NCI-H2107 (cell line): ENCODE measurements at places on chromosomes 7 and 10.

DNA sequence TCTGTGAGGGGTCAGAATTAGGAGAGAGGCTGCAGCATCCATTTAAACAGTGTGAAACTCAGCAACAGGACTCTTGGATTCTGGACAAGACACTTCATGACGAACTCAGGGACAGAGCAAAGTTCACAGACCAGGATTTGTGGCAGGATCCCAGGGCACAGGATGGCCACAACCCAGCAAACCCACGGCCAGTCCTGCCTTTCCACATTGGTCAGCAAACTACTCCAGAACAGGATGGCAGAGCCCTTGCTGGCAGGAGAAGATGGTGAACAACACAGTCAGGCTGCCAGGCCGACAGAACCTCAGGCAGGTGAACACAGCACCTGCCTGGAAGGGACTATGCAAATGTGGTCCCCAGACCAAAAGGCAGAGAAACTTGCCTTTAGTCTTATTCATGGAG is 34.4 kb downstream of the VSTM4 start:
- DNase-seq, result no peak

DNA sequence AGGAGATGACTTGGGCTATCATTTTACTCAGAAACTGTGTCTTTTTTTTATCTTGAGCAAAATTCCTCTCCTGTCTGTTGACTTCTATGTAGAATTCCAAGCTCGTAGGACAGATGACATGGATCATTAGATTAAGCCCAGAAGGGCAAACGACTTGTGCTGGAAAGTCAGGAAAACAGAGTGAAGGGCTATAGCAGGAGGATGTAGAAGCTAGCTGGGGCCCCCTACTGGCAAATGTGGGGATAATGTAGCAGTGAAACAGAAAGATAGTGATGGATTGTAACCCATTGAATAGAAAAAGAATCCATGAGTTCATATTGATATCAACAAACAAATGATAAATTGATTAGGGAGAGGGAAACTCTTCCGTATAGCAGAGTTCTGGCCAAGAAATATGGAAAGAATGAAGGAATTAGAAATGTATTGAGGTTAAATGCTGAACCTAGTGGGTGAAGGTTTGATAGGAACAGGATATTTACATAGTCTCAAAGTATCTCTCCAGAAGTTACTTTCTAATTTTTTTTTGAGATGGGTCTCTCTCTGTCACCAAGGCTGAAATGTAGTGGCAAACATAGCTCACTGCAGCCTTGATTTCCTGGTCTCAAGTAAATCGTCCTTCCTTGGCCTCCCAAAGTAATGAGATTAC is 103.6 kb downstream of the LYZL1 start:
- no peak for DNase-seq

- DNase-seq, result no peak
Measured at GRCh38 chr7:122989577-122989976, 5.9 kb downstream of the TAS2R16 start.

DNA sequence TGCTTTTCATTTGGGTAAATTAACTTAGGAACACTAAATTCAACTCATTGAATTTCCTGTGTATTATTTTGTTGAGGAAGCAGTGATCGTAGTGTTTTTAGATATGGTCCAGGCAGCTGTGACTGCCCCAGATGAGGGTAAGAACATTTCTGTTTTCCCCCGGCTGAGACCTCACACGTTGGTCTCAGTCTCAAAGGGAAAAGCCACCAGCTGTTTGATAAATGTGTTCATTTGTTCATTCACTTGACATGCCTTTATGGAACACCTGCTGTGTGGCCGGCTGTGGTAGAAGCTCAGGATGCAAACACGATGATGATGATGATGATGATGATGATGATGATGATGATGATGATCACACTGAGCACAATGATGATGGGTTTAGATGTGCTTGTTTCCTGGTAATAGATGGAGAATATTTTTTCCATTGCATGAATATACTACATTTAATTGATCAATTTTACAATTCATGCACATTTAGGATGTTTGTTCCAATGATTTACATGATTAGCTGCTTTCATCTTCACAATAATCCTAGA is 125.6 kb upstream of the ZNF32 start:
- no peak for DNase-seq

DNA sequence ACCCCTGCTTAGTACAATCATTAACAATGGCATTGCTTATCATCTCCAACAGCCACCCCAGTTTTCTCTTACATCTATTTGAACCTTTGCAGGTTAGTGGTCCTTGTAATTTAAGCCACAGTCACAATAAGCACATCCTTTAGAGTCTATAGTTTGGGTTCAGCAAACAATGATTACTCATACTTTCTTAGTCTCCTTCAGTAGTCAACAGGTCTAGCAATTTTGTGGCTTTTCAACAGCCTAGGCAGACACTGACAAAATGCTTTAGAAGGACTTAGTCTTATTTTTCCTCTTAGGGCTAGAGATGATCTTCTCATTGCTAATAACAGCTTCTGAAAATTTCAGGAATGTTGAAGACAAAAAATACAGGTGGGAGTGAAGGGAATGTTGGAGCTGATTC is 32.3 kb upstream of the FAM204A start:
- no peak for DNase-seq

- DNase-seq, result no peak
Measured at GRCh38 chr10:121043124-121043849, 192.1 kb downstream of the WDR11 start.

DNA sequence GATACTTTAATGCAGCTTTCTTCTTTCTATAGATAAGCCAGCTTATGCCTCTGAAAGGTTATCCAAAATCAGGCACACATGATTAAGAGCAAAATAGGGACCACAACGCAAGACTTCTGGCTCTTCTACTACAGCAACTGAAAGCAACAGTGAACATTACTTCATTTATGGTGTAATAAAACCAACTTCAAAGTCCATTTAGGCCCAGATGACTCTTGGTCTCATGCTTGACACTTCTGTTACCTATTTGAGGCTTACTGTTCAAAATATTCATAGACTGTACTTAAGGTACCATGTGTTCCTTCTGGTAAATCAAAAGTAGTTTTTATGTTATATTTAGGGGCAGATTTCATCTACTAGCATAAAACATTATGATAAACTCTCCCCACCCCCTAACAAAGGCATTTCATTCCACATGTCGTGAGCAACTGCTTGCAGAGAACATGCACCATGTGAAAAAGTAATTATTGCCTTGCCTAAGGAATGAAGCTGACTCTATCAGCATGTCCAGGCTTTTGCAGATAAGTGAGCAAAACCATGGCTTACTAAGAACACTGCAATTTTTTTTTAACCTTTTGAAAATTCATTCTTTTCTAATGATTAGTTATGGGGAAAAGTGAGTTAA is 154.9 kb upstream of the ITGB1 start:
- no peak for DNase-seq

DNA sequence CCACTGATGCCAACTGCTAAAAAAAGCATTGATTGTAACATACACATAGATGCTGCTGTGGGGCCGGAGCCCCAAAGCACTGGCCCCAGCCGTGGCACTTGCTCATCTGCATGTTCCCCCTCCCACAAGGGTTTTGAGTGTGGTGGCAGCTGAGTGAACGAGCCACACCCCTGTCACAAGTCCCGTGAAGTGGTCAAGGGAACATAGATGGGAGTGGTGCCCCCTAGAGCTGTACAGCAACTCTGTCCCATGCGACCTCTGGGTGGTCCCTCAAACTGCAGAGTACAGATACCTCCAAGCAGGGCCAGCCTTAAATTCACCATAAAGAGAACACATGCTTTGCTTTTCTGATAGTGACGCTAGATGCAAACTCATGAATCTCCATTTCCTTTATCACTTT is 503.3 kb upstream of the NRP1 start:
- no peak for DNase-seq

GRCh38 chr10:37739181-37739580 is 118.2 kb downstream of the ZNF248 start:
- no peak for DNase-seq

DNA sequence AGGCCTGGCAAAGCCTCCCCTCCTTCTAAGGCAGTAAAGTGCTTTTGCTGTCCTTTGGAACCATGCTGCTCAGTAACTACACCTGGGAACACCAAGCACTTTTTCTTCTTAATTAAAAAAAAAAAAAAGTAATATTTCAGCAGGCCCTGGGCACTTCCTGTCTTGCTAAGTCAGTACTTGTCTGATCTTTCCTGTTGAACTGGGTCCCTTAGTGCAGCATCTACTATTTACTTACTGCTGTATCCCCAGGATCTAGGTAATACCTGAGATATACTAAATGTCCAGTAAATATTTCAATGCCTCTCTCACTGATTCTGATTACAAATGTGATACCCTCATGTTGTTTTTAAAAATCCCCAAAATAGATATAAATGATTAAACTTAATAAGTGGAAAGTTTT is 77.4 kb downstream of the PPP1R3C start:
- DNase-seq, result no peak

DNA sequence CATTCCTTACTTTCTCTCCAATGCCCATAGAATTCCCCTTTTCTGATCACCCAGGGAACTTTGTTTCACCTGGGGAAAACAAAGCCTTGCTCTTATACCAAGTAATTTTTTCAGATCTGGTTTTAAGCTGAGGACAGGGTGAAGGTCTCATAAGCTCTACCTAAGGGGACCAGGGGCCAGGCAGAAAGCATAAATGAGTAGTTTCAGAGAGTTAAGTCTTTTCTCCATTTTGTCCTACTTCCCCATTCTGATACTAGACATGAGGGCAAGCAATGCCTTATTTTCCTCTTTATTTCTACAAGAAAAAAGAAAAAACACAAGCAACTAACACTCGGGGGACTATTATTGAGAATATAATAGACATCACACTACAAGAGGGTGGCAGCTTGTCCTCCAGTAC is 2.9 kb downstream of the AKR1D1 start:
- no peak for DNase-seq

- DNase-seq, result no peak
Measured at GRCh38 chr7:81187753-81188152, 268.9 kb upstream of the SEMA3C start.

DNA sequence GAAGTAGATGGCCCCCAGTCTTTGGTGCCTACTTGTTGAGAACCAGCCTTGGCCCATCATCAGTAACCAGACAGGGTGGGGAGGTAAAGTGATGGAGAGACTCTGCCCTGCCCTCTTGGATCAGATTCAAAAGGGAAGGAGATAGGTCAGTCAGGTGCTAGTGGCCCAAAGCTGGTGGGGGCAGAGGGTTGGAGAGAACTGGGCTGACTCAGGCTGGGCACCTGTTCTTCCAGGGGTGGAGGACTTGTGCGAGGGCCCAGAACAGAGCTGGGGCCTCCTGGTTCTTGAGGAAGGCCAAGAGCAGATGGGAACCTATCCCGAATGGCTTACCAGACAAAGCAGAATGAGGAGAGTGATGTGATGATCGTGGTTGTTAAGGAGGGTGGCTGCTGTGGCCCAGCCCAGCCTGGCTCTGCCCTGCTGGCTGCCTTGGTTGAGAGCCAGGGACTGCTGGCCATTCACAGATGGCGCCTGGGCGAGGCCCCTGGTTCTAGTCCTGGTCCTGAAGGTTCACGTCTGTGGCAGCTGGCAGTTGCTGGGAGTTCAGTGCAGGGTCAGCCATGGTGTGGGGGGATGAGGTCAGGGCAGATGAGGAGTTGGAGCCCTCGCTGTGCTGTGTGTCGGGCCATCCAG is 36.6 kb downstream of the PALD1 start:
- no peak for DNase-seq

- no peak for DNase-seq
Measured at GRCh38 chr10:77556990-77557601, 80.5 kb downstream of the KCNMA1 start.

DNA sequence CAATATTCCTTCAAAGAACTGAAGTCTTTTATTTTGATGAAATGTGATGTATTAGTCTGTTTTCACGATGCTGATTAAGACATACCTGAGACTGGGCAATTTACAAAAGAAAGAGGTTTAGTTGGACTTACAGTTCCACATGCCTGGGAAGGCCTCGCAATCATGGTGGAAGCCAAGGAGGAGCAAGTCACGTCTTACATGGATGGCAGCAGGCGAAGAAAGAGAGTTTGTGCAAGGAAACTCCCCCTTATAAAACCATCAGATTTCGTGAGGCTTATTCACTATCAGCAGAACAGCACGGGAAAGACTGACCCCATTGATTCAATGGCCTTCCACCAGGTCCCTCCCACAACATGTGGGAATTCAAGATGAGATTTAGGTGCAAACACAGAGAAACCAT is 750.3 kb upstream of the KCND2 start:
- DNase-seq, result no peak

- DNase-seq, result no peak
Measured at GRCh38 chr10:50558371-50558770, 65.4 kb downstream of the SGMS1 start.

GRCh38 chr7:698515-699475 is 27.7 kb upstream of the DNAAF5 start:
- no peak for DNase-seq

DNA sequence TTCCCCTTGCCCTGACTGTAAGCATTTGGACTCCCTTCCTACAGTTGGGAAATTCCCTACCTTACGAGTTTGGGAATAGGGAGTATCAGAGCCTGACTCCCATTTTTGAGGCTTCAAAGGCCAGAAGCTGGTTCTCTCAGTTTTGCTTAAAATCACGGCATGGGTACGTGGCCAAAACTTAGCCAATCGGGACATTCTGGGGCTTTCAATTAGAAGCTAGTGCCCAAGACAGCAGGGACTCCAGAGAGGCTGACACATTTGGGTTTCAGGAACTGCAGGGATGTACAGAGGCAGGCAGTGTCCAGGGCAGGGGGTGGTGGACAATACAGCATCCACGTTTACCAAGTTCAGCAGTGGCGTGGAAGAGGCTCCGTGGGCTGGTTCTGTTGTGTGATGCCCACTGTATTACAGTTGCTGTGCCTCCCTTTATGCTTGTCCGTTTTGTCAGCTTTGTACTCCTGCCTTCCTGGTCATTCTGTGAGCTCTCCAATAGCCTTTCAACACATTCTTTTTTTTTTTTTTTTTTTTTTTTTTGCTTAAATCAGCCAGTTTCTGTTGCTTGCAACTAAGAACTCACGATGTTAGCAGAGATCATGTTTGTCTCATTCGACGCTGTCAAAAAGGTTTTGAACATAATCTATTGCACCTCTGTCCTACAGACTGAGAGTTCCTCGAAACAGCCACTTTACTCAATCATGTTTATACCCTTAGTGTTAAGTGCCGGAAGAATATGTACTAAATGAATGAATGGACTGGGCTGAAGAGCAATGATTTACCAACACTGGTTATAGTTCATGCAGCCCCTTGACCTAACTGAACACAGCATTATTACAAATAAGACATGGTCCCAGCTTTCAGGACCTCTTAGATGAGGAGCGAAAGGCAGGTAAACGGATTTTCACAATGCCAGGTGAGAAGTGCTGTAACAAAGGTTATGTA is 1.1 kb downstream of the GGCT start:
- no peak for DNase-seq
